Activated CD8-positive, alpha-beta T cell treated with anti-CD3 and anti-CD28 coated beads for 36 hours (primary cell): ENCODE measurements at places on chromosomes 7 and 10. TPM values are rescaled to one million over a fixed set of nuclear protein-coding genes. Genes with fewer than 3 reads are reported as not detected.

GRCh38 chr7:25624051-25624450 is 395.8 kb upstream of the NPVF start:
- DNase-seq = no peak

- DNase-seq = no peak
Measured at GRCh38 chr7:137097111-137097510, 228.7 kb downstream of the CHRM2 start.

GRCh38 chr7:1862560-1862959 is 192.5 kb downstream of the ELFN1 start:
- DNase-seq = no peak

DNA sequence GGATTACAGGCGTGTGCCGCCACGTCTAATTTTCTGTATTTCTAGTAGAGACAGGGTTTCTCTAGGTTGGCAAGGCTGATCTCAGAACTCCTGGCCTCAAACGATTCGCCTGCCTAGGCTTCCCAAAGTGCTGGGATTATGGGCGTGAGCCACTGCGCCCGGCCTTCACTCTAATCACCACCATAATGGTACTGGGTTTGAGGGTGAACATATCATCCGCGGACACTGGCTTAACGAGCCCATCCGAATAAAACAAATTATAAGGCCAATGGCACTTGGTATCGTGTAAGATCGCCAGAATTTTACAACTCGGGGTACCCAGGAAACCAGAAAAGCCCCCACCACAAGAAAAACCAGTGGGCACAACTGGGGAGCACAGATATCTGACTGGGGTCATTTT is 580 bp downstream of the FAM200A start:
- no peak for DNase-seq

GRCh38 chr7:106421181-106421762 is 136.5 kb upstream of the NAMPT start:
- DNase-seq = no peak

The SFXN2 gene
- total RNA-seq = 16.3 TPM

The DBF4 gene
- 78.7 TPM for total RNA-seq

The CALML5 gene
- total RNA-seq = not detected
